ENCODE measurements at places on chromosomes 3 and 15. TPM values are rescaled to one million over a fixed set of nuclear protein-coding genes. Genes with fewer than 3 reads are reported as not detected.

Gene AGTR1
- total RNA-seq, result not detected

Gene TMEM207
- not detected for total RNA-seq

Gene C15orf39
- 32.0 TPM for total RNA-seq

Gene CCDC80
- not detected for total RNA-seq

Gene PLAAT1
- total RNA-seq, result not detected

Gene MINAR1
- total RNA-seq, result 0.35 TPM

DNA sequence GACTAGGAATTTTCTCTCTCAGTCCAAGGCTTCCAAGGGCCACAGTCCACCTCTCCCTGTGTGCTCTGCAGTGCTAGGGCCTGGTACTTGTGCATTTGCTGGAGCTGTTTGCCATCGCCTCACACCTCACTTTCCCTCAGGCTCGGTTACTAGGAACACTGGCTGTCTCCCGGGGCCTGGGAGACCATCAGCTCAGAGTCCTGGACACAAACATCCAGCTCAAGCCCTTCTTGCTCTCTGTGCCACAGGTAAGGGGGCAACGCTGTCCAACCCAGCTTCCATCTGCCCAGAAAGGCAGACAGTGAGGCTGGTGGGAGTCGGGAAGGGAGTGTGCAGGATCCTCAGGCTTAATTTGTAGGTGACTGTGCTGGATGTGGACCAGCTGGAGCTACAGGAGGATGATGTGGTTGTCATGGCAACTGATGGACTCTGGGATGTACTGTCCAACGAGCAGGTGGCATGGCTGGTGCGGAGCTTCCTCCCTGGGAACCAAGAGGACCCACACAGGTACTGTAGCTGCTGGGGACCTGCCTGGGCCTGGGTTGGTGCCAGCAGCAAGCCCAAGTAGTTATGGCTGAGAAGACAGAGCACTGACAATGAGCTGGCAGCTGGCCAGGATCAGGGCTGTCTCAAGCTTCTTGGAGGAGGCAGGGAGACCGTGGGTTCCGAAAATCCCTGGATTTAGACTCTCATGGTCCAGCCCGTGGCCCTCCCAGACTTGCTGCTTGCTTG is 3.4 kb downstream of the PPM1M start:
- no peaks in the 10 kb centered on the region for H3K27me3 ChIP-seq
- DNase-seq, result no peak
- H3K27ac ChIP-seq, result no peak overlapping the region
- peaks cover 3% of the 10 kb centered on the region for H3K36me3 ChIP-seq
- H3K4me3 ChIP-seq, result no peak overlapping the region

DNA sequence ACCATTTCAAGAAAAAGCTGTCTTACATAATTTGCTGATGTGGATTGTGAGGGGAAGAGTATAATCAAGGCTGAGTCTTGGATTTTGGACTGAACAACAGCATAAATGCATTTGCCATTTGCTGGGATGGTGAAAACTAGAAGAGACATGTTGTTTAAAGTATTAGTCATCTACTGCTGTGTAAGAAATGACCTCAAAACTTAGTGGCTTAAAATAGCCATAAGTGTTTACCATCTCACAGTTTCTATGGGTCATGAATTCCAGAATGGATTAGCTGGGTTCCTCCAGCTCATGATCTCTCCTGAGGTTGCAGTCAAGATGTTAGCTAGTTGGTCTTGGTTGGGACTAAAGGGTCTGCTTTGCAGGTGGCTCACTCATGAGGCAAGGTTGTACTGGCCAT is 66.2 kb downstream of the SCN11A start:
- no peak overlapping the region for H3K4me3 ChIP-seq
- no peak for DNase-seq
- no peaks in the 10 kb centered on the region for H3K36me3 ChIP-seq
- peaks cover 4% of the 10 kb centered on the region for H3K27me3 ChIP-seq
- H3K27ac ChIP-seq, result no peak overlapping the region
- H3K4me1 ChIP-seq, result no peaks in the 10 kb centered on the region

GRCh38 chr15:90097475-90097874 is 4.8 kb downstream of the IDH2 start:
- peak; percentile 79 for DNase-seq
- H3K36me3 ChIP-seq, result no peaks in the 10 kb centered on the region
- peak overlapping the region; percentile 55 for H3K27ac ChIP-seq

GRCh38 chr3:112397556-112397955 is 64.6 kb downstream of the CD200 start:
- H3K4me1 ChIP-seq, result no peaks in the 10 kb centered on the region
- DNase-seq, result no peak
- H3K27me3 ChIP-seq, result no peaks in the 10 kb centered on the region
- H3K4me3 ChIP-seq, result no peak overlapping the region
- H3K36me3 ChIP-seq, result no peaks in the 10 kb centered on the region

DNA sequence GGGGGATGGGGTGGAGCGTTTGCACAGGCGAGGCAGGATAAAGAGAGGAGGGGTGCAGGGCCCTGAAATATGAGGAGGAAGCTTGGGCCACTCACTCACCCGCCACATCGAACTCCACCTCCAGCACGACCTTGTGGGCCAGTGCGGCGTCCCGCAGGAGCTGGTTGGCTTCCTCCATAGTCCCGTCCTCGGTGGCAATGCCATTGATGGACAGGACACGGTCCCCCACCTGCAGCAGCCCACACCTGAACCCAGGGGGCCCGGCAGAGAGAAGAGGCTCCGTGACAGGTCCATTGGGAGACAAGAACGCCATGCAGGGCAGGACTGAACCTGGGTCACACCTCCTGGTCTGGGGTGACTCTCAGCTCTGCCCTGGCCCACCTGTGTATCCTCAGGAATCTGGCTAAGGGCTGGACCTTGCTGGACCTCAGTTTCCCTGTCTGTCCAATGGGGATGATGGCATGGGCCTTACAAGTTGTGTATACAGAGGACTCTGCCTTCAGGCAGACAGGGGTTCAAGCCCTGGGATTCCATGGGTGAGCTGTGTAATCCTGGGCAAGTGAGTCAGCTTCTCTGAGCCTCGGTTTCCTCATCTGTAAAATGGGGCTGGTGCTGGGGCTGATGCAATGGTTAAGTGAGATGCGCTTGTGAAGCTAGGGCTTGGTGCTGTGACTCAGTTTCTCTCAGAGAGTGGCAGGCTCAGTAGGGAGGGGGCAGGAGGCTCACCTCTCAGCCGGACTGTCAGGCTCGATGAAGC is 26.4 kb downstream of the GRIP2 start:
- no peak overlapping the region for H3K4me3 ChIP-seq
- H3K27me3 ChIP-seq, result no peaks in the 10 kb centered on the region
- H3K36me3 ChIP-seq, result no peaks in the 10 kb centered on the region
- H3K27ac ChIP-seq, result no peak overlapping the region

GRCh38 chr15:28947221-28947674 is 61.5 kb downstream of the APBA2 start:
- no peaks in the 10 kb centered on the region for H3K36me3 ChIP-seq
- DNase-seq, result no peak
- H3K27ac ChIP-seq, result no peak overlapping the region
- no peak overlapping the region for H3K4me3 ChIP-seq
- H3K27me3 ChIP-seq, result no peaks in the 10 kb centered on the region
- peaks cover 59% of the 10 kb centered on the region for H3K4me1 ChIP-seq

All from CD8-positive, alpha-beta memory T cell (primary cell).